ENCODE measurements at places on chromosomes 2 and 18.

GRCh38 chr2:233329489-233330135 lies 22.0 kb downstream of the SAG start:
- no peak for DNase-seq

GRCh38 chr18:48932822-48933510 lies 17.8 kb downstream of the SMAD7 start:
- no peak for DNase-seq

- no peak for DNase-seq
Measured at GRCh38 chr18:79394534-79395307, 1.0 kb upstream of the NFATC1 start.

- DNase-seq = no peak
Measured at GRCh38 chr2:18426174-18426573, 134.3 kb downstream of the RDH14 start.

DNA sequence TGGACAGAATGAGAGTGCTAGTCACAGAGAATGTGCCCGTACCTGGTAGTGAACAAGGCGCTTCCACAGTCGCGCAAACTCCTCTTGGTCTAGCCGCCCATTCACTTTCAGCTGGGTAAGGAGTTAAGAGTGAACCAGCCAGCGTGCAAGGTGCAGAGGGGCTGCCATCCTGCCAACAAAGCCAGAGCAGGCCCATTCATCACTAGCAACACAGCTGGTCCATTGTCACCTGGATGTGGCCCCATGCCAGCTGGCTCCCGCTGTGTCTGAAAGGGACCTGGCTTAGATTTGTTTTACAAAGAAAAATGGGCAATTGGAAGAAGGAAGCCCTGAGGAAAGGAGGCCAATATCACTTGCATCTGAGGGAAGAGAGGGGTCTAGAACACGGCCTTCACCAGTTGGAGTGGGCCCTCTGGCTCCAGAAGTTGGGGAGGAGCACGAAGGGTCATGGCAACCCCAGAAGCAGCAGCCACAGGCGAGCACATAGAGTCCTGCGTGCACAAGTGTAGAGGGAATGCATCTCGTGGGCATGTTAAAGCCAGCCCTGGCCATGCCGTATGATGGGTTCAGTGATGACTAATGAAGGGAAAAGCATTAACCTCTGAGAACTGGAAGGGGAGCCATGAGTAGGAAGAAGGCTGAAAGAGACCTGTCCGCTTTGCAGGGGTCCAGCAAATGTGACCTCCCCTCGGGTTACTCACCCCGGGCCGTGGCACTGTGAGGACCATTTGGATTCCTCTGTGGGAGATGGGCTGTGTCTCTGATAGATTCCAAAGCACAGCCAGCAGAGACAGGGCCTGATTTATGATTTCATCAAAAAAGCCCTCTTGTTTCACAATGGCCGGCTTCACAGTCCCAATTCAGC lies 70.6 kb downstream of the CAPN13 start:
- DNase-seq = no peak

DNA sequence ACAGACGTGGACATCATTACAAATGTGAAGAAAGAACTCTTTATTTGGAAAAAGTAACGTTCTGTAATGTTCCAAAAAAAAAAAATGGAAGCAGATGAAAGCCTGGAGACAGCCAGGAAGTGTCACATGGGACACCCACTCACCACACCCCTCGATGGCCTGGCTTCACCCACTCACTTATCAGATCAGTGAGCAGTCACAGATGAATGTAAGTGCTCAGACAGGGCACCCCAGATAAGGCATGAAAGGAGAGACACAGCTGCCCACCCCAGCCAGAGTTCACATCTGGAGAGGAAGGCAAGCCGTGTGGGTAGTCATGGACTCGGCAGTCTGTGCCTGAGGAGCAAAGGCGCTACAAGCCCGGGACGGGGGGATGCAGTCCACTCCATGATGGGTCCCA lies 105.2 kb downstream of the SEPTIN10 start:
- DNase-seq = no peak

GRCh38 chr18:23069481-23069880 lies 65.8 kb upstream of the CABLES1 start:
- no peak for DNase-seq

DNA sequence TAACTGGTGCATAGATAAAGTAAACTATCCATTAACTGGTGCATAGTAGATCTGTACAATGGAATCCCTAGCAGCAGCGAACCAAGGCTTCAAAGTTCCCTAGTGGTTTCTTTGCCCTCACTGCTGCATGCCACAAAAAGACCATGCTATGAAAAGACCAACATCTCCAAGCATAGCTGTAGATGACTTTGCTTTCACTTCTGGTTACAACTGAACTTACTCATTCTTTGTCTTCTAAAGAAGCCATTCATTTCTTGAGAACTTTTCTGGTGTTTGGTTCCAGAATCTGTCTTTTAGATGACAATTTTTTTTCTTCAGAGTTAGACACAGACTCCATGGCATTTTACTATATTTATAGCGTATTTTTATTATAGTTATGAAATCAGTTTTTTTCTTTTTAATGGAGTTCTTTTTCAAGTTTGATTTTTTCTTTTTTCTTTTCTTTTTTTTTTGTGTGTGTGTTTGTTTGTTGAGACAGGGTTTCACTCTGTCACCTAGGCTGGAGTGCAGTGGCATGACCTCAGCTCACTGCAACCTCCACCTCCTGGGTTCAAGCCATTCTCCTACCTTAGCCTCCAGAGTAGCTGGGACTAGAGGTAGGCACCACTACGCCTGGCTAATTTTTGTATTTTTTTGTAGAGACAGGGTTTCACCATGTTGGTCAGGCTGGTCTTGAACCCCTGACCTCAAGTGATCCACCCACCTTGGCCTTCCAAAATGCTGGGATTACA lies 63.6 kb downstream of the SLC35F5 start:
- no peak for DNase-seq

DNA sequence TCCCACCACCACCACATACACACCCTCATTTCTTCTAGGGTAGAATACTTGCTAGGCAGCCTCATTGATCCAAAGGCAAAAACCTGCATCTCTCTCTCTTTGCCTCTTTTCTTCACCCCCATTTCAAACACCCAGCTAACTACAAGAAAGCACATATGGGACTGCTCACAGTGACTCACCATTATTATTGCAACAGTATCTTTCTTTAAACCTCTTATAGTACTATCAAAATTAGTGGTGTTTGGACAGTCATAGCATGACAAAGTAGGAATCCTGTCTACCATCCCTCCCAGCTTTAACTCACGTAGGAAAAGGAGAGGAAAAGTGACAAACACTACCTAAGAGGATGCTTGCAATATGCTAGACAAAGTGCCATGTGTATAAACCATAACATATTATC lies 422.5 kb upstream of the CRIM1 start:
- no peak for DNase-seq

GRCh38 chr2:96763511-96764252 lies 3.0 kb downstream of the CNNM4 start:
- DNase-seq = no peak

DNA sequence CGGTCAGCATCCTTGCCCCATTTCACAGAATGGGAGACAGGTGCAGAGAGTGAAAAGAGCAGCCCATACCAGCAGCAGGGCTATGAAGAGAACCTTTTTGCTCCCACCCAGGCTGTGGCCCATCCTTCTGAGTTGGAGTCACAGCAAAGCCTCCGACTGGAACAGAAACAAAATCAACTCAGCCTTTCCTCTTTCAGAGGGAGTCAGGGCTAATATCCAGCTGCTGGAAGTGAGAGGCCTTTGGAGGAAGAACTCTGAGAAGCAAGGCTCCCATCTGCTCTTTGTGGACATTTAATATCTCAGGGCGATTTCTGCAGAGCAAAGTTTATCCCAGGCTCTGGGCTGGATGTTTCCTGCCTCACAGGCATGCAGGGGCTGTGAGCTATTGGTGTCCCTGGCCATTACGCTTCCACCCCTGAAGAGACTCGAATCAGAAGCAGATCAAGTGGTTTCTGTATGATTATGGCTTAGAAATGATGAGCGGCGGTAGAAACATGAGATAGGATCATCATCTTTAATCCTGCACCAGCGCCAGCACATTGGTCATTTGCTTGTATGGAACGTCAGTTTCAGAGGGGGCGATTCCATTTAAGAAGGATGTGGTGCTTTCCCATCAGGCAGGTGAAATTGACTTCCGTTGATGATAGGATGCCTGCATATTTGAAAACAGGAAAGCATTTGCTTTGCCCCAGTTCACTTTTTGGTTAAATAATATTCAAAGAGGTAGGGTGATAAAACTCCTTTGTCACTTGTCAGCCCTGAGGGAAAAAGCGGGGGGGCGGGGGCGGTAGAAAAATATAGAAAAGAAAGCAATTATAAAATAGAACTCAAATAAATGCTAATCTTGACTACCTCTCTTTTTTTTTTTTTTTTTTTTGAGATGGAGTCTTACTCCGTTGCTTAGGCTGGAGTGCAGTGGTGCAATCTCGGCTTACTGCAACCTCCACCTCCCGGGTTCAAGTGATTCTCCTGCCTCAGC lies 152.4 kb downstream of the LRRC30 start:
- no peak for DNase-seq

DNA sequence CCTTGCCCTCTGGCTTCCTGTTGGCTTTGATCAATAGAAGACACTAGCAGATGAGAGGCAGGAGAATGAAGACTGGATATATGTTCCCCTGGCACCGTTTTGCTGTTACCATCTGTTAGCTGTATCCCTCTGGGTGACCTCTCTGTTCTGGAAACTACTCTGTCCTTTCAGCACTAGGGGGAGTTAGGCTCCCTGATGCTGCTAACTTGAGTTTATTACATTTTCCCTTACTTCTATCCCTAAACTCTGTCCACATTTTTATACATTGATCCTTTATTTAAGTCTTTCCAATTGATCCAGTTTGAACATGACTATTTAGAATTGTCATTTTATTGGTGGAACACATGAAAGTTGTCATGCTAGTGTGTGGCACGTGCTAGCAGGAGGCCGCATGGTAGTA lies 1014.3 kb upstream of the CDH2 start:
- DNase-seq = no peak

Data from hematopoietic multipotent progenitor cell treated with erythropoietin and hydrocortisone succinate and interleukin-3 and kit ligand, for 17 days (in vitro differentiated cells).